CD8-positive, alpha-beta memory T cell (primary cell): ENCODE measurements at places on chromosomes 16 and 17. TPM values are rescaled to one million over a fixed set of nuclear protein-coding genes. Genes with fewer than 3 reads are reported as not detected.

The DHODH gene
- 28.5 TPM for total RNA-seq

The TMEM204 gene
- total RNA-seq, result 27.1 TPM

The NHLRC4 gene
- total RNA-seq, result 0.59 TPM

The TMEM114 gene
- total RNA-seq, result not detected

- no peak for DNase-seq
- H3K27me3 ChIP-seq, result no peaks in the 10 kb centered on the region
- no peaks in the 10 kb centered on the region for H3K36me3 ChIP-seq
- H3K4me3 ChIP-seq, result no peak overlapping the region
- H3K27ac ChIP-seq, result no peak overlapping the region
- H3K4me1 ChIP-seq, result no peaks in the 10 kb centered on the region
Observed at GRCh38 chr16:55207693-55208428, 116.1 kb upstream of the IRX6 start.

GRCh38 chr17:15031975-15032374 lies 233.2 kb downstream of the PMP22 start:
- H3K4me3 ChIP-seq, result no peak overlapping the region
- H3K36me3 ChIP-seq, result no peaks in the 10 kb centered on the region
- H3K4me1 ChIP-seq, result no peaks in the 10 kb centered on the region
- H3K27me3 ChIP-seq, result no peaks in the 10 kb centered on the region
- no peak for DNase-seq

GRCh38 chr17:4172356-4172755 lies 29.4 kb downstream of the CYB5D2 start:
- H3K27me3 ChIP-seq, result no peaks in the 10 kb centered on the region
- DNase-seq, result no peak
- H3K4me1 ChIP-seq, result peaks cover 44% of the 10 kb centered on the region
- H3K27ac ChIP-seq, result no peak overlapping the region

DNA sequence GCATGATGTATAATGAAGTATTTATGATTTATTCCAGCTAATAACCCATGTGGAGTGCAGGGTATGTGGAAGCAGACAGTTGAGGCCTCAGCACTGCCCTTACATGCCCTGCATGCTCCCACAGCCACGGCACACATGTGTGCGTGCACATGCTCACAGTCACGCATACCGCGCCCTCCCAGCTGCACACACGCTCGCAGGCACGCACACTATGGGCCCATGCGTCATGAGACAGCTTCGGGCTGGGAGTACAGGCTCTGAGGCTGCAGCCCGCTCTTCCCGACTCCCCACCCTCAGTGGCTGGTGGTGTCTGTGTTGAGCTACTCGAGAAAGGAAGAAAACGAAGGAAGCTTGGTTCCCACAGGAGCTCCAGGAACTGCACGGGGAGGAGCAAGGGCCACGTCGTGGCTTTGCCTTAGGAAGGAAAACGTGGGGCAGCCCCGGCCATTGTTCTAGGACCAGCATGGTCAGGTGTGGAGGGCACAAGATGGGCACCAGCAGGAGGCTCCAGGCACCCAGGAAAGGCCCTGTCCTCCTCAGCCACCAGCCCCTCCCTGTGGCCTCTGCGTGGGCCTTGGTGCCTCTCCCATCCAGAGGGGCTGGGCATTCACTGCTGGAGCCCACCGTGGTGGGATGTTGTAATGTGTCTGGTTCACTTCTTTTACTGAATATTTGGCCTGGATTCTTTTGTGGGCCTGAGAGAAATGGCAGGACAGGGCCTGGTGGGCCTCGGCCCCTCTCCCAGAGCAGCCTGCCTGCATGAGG lies 27.5 kb upstream of the CDH15 start:
- no peaks in the 10 kb centered on the region for H3K36me3 ChIP-seq
- H3K27ac ChIP-seq, result no peak overlapping the region
- H3K4me1 ChIP-seq, result no peaks in the 10 kb centered on the region
- no peaks in the 10 kb centered on the region for H3K27me3 ChIP-seq
- H3K4me3 ChIP-seq, result no peak overlapping the region

DNA sequence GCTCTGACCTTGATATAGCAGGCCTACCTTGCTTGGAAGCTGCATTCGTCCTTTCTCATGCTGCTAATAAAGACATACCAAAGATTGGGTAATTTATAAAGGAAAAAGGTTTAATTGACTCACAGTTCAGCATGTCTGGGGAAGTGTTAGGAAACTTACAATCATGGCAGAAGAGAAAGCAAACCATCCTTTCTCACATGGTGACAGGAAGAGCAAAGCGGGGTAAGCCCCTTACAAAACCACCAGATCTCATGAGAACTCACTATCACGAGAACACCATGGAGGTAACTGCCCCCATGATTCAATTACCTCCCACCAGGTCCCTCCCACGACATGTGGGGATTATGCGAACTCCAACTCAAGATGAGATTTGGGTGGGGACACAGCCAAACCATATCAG lies 6.0 kb upstream of the MAPT start:
- H3K27me3 ChIP-seq, result no peaks in the 10 kb centered on the region
- H3K27ac ChIP-seq, result no peak overlapping the region
- no peaks in the 10 kb centered on the region for H3K4me1 ChIP-seq
- H3K4me3 ChIP-seq, result no peak overlapping the region
- H3K36me3 ChIP-seq, result no peaks in the 10 kb centered on the region

GRCh38 chr16:85173146-85173980 lies 61.1 kb upstream of the CIBAR2 start:
- H3K27ac ChIP-seq, result no peak overlapping the region
- no peak for DNase-seq
- peaks cover 5% of the 10 kb centered on the region for H3K27me3 ChIP-seq
- no peaks in the 10 kb centered on the region for H3K4me1 ChIP-seq
- H3K4me3 ChIP-seq, result no peak overlapping the region
